ENCODE measurements at places on chromosomes 11 and 22.
A peak's percentile ranks its signal among the peaks of the same experiment; 100 is the strongest.

GRCh38 chr11:94721565-94722292, 46.4 kb upstream of the AMOTL1 start:
- no peak for DNase-seq

DNA sequence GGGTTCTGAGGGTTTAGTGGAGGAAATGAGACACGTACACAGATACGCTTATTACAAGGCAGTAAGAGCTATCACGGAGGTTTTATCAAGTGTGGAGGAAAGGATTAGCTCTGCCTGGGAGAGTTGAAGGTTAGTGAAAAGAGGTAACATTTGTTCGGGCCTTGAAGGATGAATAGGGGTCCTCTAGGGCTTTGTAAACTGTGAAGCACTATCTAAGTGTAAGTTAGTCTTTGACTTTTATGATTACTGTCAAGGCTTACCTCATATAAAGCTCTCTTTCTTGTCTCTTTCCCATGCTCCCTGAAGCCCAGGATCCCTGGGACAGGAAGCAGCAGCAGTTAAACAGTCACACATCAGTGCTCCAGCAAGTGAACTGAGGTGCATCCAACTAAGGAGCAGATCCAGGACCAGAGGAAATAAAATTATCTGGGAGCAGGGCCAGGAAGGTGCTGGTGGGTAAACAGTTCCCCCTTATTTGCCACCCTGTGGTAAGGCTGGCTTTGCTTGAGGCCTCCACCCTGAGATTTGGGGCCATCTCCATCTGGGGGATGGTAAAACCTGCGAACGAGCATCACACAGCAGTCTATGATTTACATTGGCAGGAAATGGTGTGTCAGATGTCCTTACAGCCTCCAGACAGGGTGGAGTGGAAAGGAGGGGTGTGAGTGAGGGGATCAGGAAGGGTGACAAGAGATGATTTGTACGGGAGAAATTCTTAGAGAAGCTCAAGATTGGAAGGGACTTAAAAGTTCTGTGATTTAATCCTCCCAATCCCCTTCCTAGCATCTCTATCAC, 27.2 kb downstream of the GVQW3 start:
- DNase-seq: no peak

DNA sequence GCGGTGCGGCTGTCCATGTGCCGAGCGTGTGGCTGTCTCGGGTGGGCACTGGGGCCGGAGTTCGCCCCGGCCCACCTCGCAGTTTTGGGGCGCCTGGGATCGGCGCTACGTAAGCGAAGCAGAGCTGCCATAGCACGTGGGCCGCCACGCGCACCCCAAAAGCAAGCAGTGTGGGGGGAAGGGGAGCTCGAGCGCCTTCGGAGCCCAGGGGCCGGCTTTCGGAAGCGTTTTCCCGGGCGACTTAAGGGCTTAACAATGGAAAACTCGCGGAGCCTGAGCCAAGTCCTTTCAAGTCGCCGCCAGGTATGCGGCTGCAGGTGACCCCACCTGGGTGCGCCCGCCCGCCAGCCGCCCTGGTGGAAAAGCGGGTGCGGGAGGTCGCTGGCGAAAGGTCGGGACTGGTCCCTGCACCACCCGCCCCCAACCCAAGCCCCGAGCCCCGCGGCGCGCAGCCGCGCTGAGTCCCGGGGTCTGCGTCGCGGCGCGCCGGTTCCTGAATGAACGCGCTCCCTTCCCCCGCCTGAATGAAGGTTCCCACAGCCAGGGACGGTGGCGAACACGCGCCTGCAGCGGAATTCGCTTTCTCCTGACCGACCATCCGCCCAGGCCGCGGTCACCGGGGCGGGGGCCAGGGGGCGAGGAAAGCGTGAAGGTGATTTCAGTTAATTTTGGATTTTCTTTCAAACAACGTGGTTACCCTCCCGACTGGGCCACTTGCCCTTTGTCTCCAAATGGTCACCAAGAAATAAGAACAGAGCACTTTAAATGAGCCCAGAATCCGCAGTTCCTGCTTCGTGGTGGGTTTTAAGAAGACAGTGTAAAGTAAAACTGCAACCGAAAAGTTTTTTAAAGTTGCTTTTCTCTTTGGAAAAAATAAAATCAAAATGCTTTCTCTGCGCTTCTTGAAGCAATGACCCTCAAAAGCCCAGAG, 2.8 kb upstream of the CCND1 start:
- DNase-seq: peak; percentile 16

- no peak for DNase-seq
Observed at GRCh38 chr11:70580036-70580805, 181.9 kb downstream of the CTTN start.

DNA sequence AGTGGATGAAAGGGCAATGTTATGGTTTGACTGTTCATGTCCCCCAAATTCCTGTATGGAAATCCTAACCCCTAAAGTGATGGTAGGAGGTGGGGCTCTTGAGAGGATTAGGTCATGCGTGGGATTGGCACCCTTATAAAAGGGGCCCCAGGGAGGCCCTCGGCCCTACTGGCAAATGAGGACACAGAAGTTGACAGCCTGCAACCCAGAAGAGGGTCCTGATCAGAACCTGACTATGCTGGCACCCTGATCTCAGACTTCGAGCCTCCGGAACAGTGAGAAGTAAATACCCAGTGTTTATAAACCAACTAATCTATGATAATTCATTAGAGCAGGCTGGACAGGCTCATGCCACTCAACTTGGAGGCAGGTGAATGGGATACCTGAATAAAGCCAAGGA, 8.7 kb downstream of the IFITM10 start:
- DNase-seq: no peak

GRCh38 chr11:125627236-125627910, 2.4 kb downstream of the CHEK1 start:
- DNase-seq: no peak

DNA sequence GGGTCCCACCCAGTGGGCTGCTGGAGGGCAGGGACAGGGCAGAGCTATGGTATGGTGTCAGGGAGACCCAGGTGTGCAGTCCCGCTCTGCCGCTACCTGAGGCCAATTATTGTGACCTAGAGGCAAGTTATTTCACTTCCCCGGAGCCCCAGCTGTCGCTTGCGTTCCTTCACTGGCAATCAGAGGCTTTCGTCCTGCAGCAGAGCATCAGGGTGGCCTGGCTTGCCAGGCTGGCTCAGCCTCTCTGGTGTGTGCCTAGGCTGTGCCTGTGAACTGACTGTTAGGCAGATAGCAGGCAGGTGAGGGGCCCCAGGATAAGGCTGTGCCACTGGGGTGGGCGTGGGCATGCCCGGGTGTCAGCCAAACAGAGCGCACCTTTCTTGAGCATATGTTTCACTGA, 31.4 kb downstream of the GLB1L2 start:
- no peak for DNase-seq

DNA sequence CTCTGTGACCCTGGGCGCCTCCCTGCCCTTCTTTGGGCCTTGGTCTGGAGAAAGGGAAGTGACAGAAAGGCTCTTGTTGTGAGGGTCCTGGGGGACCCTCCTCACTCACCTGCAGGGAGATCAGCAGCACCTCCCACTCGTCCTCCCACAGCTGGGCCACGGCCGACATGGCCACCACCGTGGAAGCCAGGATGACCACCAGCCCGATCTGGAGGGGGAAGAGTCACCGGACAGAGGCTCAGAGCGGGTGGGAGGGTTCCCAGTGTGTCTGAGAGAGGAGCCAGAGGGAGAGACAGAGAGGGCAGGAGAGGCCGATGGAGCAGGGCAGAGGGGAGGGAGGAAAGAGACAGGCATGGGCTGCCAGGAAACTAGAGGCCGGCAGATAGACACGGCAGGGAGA, 16.8 kb upstream of the KLHL35 start:
- DNase-seq: no peak

DNA sequence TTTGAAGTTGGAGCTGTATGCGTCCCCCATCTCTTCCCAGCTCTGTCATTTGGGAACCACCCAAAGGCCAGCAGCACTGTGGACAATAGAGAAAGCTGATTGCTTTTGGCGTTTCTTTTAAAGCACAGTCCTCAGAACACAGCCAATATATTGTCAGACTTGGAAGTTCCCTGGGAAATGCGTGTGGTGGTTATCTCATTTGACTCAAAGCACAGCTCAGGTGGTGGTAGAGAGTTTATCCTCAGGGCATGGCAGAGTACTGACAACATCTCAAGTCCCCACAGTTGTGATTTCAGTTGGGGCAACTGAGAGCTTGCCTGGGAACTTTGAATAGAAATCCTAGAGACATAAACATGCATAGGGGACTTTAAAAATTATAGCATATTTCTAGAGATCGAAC, 601.3 kb downstream of the ETS1 start:
- no peak for DNase-seq

GRCh38 chr11:1530686-1531448, 41.2 kb downstream of the DUSP8 start:
- DNase-seq: no peak

DNA sequence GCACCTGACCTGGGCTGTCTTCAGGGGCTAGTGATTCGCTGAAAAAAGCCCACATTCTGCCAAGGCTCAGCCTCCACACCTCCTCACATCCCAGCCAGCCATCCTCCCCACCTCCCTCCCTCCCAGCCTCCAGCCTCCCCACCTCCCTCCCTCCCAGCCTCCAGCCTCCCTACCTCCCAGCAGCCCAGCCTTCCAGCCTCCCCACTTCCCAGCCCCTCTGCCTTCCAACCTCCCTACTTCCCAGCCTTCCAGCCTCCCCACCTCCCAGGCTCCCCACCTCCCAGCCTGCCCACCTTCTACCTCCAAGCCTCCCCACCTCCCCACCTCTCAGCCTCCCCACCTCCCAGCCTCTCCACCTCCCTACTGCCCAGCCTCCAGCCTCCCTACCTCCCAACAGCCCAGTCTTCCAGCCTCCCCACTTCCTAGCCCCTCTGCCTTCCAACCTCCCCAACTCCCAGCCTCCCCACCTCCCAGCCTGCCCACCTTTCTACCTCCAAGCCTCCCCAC, 33.7 kb upstream of the TH start:
- DNase-seq: no peak

- no peak for DNase-seq
Observed at GRCh38 chr11:106466521-106467080, 389.1 kb downstream of the AASDHPPT start.

- no peak for DNase-seq
Observed at GRCh38 chr22:31968022-31968421, 23.7 kb downstream of the YWHAH start.

GRCh38 chr22:31288496-31289240, 3.6 kb downstream of the PIK3IP1 start:
- no peak for DNase-seq

GRCh38 chr11:109946322-109946846, 146.8 kb upstream of the ZC3H12C start:
- peak; percentile 73 for DNase-seq

DNA sequence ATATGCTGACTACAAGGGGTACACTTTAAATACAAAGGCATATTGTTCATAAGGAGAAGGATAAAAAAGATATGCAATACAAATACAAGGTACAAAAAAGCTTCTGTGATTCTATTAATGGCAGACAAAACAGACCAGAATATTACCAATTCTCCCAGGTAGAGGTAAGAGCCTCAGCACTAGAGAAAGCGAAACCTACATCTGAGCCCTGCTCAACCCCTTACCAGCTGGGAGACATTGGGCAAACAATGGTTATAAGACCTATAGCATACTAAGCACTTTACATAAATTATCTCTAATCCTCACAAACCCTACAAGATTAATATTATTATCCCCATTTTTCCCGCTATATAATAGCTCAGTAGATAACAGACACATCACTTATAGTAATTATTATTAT, 41.2 kb upstream of the LRRC55 start:
- no peak for DNase-seq

GRCh38 chr22:32636884-32637283, 162.3 kb downstream of the FBXO7 start:
- DNase-seq: no peak

DNA sequence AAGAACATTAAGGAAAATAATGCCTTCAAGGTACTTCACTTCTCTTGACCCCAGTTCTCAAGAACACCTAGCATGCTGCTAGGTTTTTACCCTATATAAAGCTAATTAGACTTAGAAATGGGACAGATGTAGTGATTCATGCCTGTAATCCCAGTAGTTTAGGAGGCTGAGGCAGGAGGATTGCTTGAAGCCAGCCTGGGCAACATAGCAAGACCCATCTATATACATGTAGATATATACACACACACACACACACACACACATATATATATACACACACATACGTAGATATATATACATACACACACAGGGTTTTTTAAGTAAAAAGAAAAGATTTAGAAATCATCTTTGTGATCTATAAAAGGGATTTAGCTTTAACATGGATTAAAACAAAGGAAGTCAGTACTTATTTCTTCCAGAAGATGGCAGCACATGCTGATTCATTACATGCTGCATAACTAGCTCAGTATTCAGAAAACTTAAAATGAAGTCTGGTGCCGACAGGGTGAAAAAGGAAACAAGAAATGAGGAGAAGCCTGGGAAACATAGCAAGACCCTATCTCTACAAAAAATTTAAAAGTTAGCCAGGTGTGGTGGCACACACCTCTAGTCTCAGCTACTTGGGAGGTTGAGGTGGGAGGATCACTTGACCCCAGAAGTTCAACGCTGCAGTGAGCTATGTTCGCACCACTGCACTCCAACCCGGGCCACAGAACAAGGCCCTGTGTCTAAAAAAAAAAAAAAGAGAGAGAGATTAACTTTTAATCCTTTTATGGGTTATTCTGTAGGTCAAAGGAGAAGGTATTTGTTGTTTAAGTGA, 28.5 kb upstream of the RBX1 start:
- DNase-seq: no peak

- no peak for DNase-seq
Observed at GRCh38 chr11:11916981-11917399, 75.2 kb downstream of the USP47 start.

DNA sequence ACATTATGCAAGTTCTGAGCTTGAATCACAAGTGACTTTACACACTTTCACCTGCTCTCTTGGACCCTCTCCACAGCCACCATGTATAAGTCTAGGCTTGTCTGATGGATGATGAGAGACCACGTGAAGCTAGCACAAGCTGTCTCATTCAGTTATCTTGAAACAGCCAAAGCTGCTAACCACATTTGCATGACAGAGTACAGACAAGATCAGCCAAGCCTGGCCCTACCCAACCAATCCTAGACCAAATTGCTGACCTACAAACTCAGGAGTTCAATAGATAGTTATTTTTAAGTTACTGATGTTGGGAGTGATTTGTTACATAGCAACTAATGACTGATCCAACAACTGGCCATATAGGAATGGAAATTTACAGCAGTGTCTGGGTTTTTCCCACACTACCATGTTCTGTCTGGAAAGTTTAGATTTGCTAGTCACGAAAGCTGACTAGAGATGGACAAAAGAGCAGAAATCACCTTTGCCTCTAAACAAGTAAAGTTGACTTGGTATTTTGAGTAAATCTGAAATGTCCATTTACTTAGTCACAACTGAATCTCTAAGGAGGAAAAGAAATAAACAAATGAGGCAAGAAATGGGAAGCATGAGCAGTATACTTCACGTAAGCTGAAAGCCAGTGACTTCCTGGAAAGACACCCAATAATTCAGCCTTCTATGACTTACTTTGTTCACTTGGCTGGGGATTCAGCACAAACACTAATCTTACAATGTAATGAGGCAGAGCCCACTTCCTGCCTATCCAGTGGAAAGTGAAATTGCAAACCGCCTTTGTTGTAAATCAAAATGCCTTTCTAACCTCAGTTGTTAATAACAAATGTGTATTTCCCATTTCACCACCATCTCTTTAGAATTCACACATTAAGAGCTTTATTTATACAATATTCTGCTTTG, 101.7 kb downstream of the FAM181B start:
- no peak for DNase-seq
